Lower lobe of right lung (tissue), 2 donors: ENCODE measurements at places on chromosomes 16 and 17.

DNA sequence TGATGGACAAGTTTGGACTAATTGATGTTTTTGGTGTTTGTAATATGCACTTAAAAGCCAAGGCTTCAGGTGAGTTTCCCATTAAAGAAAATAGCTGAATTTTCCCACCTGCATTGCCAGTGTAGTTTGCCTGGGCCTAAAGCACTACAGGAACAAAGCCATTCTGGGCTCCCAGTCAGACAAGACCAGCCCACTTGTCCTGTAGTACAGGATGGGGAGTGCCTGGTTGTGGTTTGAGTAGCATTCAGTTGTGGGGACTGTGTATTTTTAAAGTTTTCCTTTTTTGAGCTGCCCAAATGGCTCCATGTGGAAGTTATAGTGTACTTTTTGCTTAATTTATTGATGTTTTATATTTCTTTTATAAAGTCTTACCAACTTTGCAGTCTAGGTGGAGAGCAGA is 91.7 kb downstream of the TANGO6 start:
- DNase-seq = no peak

DNA sequence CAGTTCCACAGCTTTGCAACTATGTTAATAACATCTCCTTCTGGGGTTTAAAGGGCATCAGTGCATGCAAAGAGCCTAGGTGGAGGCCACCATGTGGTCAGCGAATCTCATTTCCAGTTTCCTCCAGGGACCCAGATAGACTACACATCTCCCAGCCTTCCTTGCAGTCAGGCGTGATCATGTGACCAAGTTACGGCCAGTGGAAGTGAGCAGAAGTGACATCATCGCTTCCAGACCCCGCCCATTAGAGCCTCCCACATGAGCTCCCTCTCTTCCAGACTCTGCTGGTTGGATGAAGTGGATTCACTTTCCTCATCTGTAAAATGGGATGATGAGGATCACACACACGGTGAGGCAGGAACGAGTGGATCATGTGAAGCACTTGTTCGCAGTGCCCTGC is 27.4 kb upstream of the KDM8 start:
- DNase-seq = no peak

- DNase-seq = no peak
Observed at GRCh38 chr17:64739316-64740058, 77.4 kb upstream of the SMURF2 start.

GRCh38 chr17:80793851-80794267 is 197.8 kb upstream of the CHMP6 start:
- no peak for DNase-seq

DNA sequence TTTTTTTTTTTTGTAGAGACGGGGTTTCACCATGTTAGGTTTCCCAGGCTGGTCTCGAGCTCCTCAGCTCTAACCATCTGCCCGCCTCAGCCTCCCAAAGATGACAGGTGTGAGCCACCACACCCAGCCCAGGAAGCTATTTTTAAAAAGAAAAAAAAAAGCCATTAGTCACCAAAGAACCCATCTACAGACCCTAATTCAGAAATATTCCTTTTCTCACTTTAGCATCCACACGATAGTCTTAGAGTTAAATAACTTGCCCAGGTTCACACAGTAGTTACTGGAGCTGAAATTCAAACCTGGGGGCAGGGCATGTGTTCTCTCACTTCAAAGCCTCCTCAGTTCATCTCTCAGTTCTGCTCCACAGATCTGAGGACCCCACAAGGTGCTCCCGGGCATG is 70.3 kb upstream of the NOL11 start:
- DNase-seq = no peak
